ENCODE measurements at places on chromosomes 11 and 22.

GRCh38 chr11:111762981-111763643 is 3.1 kb downstream of the PPP2R1B start:
- no peak for DNase-seq

GRCh38 chr11:47408598-47409439 is 429 bp downstream of the SLC39A13 start:
- peak; percentile 69 for DNase-seq

DNA sequence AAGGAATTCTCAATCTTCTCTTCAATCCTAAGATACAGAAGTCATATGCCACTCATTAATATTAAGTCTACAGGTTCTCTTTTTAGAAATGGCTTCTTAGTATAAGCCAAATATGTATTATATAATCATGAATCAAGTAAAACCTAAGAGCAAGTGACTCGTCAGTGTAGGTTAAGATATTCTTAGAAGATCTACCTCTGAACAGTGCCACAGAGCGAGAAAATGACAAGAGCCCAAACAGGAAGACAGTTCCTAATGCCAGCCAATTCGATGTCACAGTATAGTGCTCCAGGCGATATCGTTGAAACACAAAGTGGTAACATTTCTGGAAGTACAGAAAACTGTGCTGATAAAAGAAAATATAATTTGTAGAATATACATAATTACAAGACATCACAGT is 33.3 kb downstream of the ALG9 start:
- DNase-seq: no peak

DNA sequence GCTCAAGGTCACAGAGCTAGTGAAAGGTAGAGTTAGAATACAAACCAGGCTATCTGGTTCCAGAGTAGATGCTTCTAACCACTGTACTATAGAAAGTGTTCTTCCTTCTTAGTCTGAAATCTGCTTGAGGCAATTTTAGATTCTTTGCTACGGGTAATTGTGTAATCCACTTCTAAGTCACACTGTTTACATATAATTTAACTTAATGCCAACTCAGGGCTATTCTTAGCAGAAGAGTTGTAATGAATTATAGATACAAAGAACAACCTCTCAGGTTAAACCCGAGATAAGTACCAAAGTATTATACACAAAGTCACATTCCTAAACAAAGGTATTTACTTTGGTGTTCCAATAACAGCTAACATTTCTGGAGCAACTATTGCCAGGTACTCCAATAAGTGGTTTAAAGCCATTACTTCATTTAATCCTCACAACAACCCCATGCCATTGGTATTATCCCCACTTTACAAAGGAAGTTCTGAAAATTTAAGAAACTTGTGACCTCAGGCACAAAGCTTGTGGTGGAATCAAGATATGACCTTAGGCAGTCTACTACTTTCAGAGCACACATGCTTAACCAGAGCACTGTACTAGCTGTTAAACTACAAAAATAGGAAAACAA is 31.1 kb upstream of the DDI1 start:
- no peak for DNase-seq

DNA sequence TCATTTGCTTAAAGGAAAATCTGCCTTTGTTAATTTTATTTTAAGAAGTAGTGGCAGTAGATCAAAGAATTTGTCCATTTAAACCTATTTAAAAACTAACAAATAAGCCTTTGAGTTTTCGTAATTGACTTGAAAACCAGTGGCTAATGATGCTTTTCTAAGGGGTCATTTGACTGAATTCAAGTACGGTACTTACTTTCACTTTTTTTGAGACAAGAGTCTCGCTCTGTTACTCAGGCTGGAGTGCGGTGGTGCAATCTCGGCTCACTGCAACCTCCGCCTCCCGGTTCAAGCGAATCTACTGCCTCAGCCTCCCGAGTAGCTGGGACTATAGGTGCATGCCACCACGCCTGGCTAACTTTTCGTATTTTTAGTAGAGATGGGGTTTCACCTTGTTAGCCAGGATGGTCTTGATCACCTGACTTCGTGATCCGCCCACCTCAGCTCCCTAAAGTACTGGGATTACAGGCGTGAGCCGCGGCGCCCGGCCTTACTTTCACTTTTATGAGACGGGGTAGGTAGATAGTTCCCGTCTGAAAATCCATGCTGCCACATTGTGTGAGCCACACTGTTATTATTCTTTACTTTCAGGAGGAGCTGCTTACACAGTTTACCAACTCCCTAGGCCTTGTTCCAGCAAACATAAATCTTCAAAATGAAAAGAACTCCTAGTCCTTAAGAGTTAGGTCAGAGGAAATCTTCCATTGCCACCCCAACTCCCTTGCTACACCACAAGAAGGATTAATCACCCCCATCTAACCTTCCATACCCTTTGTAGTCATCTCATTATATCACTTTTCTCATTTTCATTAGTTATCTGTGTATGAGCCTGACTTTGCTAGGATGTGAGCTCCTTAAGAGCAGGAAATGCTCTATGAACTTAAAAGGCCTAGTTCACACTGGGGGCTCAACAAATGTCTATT is 926.6 kb upstream of the CCDC90B start:
- no peak for DNase-seq

GRCh38 chr11:61106296-61106695 is 4.0 kb downstream of the CD5 start:
- DNase-seq: no peak

GRCh38 chr11:13227676-13228255 is 49.8 kb upstream of the BMAL1 start:
- no peak for DNase-seq

GRCh38 chr11:69062873-69063651 is 14.3 kb downstream of the TPCN2 start:
- no peak for DNase-seq

DNA sequence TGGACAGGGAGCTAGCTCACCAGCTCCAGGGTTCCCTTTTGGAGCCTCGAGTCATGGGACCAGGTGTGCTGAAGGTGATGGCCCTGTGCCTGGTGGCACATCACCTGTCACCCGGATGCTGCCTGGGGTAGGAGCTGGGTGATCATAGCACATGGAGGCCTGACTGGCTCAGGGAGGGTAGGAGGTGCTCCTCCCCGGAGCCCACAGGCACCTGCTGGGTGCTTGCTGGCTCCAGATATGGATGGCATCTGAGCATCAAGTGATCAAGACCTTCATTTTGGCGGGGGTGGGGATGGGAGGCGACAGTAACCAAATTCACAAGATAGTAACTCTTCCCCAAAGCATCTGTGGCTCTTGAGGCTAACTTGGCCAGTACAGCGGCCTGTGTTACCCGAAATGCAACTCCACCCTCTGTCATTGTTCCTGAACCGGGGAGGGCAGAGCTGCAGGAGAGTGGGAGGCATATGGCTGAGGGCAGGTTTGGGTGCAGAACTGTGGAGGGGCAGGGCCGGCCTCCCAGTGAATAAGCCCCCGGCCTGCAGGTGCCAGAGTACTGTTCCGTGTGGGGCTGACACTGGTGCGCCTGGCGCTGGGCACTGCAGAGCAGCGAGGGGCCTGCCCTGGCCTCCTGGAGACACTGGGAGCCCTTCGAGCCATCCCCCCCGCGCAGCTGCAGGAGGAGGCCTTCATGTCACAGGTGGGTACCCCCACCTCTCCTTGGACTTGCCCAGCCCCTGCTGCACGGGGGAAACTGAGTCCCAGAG is 4.7 kb downstream of the TBC1D10C start:
- no peak for DNase-seq

GRCh38 chr11:61717286-61718033 is 35.0 kb upstream of the MYRF start:
- DNase-seq: no peak

DNA sequence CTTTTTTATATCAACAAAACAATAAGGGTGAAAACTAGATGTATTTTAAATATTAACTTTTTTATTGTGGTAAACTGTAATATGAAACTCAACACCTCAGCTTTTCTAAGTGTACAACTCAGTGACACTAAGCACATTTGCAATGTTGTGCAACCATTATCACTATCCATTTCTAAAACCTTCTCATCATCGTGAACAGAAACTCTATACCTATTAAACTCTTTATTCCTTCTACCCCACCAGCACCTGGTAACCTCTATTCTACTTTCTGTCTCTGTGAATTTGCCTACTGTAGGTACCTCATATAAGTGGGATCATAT is 9.4 kb downstream of the HORMAD2 start:
- DNase-seq: no peak

DNA sequence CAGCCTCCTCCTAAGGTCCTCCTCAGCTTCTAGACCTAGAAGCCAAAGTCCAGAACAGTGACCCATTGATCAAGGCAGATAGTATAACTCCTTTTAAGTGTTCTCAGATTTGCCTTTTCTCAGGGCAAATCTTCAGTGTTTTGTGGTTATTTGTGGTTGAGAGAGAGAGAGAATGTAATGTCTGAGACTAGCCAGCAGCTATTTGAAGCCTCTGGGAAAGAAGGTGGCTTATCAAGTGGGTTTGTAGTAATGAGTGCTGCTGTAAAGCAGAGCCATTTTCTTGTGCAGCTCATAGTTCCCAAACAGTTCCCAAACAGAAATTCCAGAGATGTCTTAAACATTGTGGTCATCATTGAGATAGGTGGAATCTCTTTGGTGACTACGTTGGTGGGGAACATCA is 89.5 kb downstream of the RNF169 start:
- DNase-seq: no peak

- DNase-seq: no peak
Observed at GRCh38 chr11:102241026-102241425, 76.3 kb upstream of the BIRC3 start.

DNA sequence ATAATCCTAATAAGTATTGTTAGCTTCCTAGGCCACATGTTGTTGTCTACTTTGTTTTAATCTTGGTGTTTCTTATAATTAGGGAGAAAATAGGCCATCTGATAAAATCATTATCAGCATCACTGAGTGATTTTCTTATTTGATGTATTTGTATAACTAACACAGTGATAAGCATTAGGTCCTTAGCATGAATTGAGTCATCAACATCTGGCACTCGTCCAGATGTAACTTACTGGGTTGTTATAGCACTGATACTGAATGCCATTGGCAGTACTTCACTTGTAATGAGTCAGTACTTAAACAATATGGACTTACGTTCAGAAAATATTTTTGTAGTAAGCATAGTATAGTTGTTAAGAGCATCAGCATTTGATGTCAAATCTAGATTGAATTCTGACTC is 16.2 kb downstream of the API5 start:
- DNase-seq: no peak

DNA sequence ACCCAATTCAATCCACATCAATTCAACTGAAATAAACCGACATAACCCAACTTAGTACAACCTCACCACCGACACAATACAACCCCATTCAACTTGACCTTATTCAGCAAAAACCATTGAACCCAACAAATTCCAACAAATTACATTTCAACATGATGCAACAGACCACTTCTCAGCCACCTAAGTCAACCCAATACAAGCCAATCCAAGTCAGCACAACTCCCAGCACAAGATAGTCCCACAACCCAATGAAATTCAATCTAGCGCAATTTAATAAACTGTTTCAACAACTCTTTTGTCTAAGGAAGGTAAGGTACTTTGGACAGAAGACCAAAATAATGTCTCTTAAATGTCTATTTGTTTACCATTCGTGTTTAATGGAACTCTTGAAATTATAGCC is 226.0 kb downstream of the MIAT start:
- no peak for DNase-seq

GRCh38 chr22:24161909-24162308 is 19.4 kb upstream of the SUSD2 start:
- no peak for DNase-seq

DNA sequence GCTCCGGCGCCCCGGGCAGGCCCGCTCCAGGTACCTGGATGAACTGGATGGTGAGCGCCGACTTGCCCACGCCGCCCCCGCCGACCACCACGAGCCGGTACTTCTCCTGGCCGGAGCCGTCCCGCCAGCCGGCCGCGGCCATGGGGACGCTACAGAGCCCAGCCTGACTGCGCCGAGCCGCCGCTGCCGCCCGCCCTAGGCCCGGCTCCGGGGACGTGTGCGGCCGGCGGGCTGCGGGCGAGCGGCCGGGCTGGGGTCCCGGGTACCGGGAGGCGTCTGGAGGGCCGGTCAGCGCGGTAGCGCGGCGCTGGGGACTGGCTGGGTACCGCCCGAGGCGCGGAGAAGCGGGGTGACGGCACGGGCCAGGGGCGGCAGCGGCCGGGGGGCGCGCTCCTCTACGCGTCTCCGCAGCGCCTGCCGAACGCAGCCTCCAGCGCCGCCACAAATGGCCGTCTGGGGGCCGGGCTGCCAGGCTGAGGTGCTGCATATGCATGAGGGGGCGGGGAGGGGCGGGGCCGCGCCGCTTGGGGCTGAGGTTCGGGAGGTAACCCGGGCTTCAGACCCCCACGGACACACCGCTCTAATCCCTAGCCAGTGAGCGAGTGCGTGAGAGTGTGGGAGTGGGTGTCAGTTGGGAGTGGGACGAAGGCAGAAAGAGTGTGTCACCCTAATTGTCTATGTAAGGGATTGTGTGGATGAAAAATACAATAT is at the start of gene RRAS2:
TSS of gene RRAS2 (minus strand) at position 455 of the 711 bp plus-strand sequence. CDS start at position 142, 313 bp downstream.
- peak; percentile 85 for DNase-seq

- DNase-seq: no peak
Observed at GRCh38 chr11:70059971-70060370, 18.1 kb upstream of the ANO1 start.

DNA sequence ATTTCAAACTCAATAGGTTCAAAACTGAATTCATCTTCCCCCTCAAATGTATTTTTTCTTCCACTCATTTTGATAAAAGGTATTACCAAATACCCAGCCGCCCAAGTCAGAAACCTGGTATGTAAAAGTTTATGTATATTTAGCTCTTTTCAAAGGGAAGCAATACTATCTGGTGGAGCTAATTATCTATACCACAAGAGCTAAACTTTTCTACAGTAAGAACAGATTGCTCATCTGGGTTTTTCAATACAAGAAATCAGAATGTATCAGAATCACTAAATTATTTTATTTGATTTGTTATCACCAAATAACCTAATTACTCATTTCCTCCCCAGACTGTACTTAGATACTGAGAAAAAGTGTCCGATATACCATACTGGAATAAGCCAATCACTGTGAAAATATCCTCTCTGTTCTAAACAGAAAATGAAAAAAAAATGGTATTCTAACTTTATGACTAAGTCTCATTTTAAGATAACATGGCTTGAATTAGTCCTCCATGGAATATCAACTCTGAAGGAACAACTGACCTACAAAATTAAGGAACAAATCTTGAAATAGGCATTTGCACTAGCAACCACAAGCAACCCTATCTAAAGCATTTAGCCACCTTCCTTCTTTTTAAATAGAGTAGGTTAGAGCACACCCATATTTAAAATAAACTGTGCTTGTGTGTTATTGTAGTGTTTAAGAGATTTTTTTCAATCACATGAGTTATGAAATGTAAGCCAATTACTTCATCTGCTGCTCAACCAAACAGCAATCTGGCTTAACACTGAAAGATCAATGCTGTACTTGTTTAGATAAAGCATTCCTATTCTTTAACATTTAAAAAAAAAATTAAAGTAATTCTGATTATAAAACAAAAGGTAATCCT is 35.0 kb downstream of the RDX start:
- DNase-seq: no peak

GRCh38 chr22:46693634-46694415 is 44.2 kb downstream of the CERK start:
- DNase-seq: no peak
